ENCODE measurements at places on chromosomes 13 and 19.

DNA sequence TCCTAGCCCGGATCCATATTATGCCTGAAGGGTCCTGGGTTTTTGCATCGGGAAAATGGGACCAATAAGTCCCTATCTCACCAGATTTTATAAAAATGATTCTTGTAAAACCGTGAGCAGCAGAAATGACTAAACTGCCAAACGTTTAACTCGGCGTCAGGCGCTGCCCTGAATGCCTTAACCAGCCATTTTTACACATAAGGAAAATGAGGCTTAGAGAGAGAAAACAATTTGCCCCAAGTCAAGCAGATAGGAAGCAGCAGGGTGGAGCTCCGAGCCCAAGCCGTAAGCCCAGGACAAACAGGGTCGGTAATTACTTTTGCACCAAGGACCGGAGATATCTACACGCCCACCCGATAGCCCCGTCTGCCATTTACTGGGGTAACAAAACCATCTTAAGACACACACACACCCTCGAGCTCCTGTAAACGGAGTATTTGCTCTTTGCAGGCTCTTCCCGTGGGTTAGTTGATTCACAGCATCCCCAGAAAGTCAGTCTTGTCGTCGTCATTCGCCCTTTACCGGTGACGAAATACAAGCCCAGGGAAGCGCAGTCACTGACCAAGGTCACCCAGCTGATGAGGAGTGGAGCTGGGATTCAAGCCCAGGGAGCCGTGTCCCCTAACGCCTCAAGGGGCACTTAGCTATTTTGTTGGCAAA, 16.0 kb upstream of the MRI1 start:
- no peak for DNase-seq

GRCh38 chr13:81051873-81052272, 710.9 kb upstream of the SPRY2 start:
- no peak for DNase-seq

DNA sequence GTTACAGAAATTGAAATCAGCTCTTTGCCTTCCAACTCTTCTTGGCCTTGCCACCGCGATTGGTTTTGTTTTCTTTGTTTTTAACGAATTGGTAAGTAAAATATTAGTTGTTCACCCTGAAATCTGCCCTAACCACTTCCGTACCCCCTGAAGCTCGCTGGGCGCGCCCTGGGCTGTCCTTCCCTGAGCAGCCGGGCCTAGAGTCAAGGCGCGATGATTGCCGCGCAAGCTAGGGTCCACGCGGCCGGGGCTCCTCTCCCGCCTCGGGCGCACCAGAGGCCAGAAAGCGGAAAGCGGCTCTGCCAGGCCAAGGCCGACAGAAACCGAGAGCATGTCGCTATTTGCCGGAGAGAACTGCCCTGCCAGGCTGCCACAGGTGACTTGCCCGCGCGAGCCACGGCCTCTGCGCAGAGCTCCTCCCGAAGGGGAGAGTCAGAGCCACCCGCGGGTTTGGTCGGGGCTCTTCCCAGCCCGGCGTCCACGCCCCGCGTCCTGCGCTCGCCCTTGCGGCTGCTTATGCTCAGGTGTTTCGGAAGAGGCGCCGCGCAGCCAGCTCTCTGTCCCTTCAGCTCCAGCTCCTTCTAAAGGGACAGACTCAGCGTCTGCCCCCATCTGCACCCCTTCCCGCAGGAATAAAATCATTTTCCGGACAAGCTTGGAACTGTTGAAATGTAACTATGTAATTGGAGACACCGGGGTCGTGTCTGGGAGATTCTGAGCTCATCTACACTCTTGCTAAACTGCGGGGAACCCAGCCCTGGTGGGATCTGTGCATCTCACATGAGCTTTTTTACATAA, 6.6 kb upstream of the CDX2 start:
- DNase-seq = no peak

DNA sequence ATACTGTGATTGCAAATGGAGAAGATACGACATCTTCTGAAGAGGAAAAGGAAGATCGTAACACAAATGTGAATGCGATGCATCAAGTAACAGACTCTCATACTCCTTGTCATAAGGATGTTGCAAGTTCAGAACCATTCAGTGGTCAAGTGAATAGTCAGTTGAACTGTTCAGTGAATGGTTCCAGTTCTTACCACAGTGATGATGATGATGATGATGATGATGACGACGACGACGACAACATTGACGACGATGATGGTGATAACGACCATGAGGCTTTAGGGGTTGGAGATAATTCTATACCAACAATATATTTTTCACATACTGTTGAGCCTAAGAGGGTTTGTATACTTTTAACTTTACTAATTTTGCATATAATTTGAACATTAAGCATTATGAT, 67.0 kb downstream of the URI1 start:
- DNase-seq = no peak

GRCh38 chr19:42436006-42436405, 6.7 kb downstream of the CXCL17 start:
- DNase-seq = no peak

- DNase-seq = no peak
Observed at GRCh38 chr19:1065606-1066109, 1.3 kb upstream of the ARHGAP45 start.

DNA sequence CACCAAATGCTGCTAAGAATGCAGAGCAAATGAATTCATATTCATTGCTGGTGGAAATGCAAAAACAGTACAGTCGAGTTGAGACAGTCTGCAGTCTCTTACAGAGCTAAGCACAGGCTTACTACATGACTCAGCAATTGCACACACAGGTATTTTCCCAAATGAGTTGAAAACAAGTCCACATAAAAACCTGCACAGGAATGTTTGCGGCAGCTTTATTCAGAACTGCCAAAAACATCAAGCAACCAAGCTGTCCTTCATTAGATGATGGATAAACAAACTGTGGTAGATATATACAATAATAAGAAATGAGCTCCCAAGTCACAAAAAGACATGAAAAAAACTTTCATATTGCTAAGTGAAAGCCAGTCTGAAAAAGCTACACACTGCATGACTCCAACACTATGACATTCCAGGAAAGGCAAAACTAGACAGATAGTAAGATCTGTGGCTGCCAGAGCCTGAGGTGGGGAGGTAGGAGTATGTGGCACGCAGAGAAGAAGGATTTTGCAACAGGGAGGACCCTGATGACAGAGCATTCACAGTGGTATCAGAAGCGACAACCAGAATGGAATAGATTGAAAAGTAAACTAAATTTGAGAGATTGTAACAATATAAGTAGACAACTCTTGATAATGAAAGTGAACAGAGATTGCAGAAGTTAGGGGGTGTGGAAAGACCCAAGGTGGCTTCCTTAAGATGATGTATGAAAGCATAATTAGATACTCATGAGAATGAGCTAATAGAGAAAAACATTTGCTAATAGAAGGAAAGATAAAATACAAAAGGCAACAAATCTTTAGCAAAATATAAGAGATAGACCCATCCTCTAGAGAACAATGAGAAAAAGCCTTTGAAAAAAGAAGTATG, 52.7 kb downstream of the TSC22D1 start:
- DNase-seq = no peak

DNA sequence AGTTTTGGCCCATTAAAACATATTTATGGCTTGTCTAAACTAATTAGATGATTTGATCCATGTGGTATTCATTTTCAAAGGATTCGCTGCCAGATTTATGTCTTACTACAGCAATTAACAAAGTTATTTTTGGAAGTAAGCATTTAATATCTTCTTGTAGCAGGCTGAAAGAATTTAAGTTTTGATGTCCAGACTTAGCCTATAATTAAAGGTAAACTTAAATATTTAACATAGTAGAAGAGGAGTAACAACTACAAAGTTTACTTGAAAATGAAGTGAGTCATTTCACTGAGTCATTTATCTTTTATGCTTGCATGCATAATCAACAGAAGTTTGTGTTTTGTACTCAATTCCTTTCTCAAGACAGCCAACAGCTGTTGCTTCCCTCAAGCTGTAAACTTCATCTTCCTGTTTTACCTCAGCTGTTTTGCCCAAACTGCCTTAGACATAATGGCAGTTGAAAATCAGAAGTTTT, 58.1 kb downstream of the EDNRB start:
- no peak for DNase-seq

GRCh38 chr13:26677156-26677555, 83.4 kb downstream of the GPR12 start:
- DNase-seq = no peak

DNA sequence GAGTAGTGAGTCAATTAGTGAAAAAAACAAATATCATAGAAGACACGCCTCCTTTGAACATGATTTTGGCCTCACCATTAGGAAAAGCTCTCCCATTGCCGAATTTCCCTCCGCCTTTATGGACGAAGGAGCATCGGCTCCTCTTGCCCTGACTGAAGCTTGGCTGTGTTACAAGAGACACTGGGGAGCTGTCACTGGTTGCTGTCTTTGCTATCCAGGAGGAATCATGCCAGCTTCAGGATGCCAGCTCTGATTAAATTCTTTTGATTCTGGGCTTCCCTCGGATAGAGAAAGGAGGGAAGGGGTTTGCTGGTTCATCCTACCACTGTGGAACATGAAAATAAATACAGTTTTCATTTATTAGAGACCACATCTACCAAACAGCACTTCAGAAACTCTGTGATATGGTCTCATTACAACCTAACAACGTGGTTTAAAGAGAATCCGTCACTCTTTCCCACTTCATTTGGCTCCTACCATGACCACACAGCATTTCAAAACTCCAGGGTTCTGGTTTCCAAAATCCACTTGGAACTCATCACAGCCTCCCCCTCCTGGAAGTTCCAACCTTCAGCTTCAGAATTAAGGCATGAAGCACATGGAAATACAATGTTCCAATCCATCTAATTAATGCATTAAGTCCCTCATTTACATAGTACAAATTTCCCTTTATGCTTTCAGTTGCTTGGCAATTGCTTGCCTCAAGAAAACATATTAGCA, 446.0 kb downstream of the EFNB2 start:
- DNase-seq = no peak

DNA sequence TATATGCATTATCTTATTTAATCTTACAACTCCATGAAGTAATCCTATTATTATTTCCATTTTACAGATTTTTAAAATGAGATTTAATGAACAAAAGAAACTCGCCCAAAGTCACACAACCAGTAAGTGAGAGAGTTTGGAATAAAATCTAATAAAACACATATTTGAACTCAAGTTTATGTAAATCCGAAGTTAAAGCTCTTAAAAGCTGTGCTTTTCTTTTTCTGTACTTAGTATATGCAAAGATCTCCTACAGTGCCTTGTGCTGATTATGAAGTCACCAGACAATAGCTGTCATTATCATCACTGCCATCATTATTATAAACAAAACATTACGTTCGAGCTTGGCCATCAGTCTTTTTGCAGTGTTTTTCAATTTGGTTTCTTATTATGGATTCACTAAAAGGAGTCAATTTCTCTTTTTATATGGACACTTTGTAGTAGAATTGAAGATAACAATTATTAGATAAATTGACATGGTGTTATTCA, 29.7 kb upstream of the ENOX1 start:
- no peak for DNase-seq

DNA sequence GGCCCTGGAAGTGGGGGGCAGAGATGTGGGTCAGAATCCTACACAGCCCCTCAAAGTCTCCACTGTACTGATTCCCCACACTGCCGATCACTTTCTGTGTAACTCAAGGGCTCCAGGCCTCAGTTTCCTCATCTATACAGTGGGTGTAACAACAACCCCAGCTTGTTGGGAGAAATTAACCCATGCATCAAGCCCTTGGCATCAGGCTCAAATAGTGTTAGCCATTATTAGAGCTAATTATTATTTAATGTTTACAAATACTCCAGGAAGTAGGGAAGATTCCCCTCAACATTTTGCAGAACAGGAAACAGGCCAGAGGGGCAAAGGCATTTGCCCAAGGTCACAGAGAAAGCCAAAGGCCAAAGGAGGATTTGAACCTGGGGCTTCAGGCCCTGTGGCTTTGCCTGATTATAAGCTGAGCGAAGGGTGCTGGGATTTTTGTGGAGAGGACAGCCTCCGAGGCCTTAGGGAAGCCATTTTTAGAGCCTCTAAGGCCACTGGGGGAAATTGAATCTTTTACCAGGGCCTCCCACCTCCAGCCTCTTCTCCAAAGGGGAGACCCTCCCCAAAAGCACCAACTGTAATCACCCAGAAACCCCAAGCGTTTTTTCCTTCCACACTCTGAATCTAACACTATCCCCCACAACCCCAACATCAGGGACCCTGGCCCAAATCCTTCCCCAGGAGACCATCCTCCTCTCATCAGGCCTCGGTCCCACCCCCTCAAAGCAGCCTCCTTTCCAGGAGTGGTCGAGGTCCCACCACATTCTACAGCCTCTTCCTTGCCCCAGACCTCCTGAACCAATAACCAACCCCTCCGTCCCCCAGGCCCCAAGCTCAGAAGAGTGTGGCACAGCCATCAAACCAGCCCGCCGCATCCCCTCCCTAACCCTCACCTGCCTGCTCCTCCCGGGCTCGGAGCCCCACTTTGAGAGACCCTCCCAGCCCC, 1.1 kb downstream of the FKBP8 start:
- no peak for DNase-seq

DNA sequence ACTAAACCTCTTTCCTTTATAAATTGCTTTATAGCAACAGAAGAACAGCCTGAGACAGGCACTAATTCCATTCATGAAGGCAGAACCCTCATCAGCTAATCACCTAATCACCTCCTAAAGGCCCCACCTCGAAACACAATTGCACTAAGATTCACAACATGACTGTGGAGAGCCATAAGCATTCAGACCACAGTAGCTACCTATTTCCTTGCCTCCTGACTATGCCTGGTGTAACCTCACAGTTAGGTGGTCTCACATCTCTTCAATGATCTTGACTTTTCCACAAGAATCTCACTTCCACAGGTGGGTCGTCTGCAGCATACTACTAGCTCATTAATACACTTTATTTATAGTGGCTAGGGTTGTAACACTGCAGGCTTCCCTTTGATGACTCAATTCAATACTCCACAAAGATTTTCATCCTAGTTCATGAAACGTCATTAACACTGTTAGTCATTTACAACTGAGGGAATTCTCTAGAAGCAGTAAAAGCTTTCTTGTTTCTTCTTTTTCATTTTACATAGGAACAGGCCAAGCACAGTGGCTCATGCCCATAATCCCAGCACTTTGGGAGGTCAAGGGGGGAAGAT, 27.1 kb downstream of the STK24 start:
- no peak for DNase-seq

- no peak for DNase-seq
Observed at GRCh38 chr13:52738719-52739467, 727 bp downstream of the CNMD start.

GRCh38 chr13:37729876-37730275, 131.3 kb upstream of the POSTN start:
- no peak for DNase-seq

All from activated naive CD8-positive, alpha-beta T cell treated with anti-CD3 and anti-CD28 coated beads, Interleukin-2, amount 50 U/mL, for 16 hours (primary cell).